ENCODE measurements at places on chromosomes 6 and 20.

DNA sequence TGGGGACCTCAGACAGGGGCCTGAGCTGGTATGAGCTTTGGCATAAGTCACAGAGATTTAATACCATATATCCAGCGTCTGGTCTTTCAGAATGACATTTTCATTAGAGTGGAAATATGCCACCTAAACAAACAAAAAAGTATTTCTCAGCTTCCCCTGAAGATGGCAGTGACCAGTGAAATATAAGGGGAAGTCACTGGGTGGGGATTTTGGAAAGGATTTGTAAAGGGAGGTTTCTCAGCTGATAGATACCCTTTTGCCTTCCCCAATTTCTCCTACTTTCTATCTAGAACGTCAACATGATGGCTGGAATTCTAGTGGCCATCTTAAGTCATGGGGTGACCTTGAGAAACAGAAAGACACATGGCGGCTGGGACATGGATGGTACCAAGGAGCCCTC, 137.7 kb upstream of the LRFN2 start:
- no peak for DNase-seq

- DNase-seq = no peak
Observed at GRCh38 chr20:20073801-20074371, 21.6 kb downstream of the CFAP61 start.

- no peak for DNase-seq
Observed at GRCh38 chr6:137647762-137648447, 153.7 kb upstream of the OLIG3 start.

- peak; percentile 17 for DNase-seq
Observed at GRCh38 chr6:72552938-72553337, 68.9 kb upstream of the KCNQ5 start.

DNA sequence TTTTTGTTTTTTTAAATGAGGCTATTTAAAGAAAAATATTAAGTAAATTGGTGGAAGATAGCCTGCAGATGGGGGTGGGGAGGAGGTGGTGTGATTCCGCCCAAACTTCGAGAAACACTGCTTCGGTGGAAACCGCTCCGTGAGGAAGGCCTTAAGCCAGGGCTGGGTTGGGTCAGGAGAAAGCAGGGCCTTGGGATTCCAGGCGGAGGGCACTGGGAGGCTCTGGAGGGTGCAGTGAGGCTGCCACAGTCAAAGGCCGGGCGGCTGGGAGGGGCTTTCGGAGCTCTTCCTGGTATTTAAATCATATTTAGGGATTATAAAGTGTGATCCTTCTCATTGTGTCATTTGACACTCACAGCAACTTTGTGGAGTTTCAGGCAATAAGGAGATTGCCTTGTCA, 22.2 kb upstream of the SCRT2 start:
- DNase-seq = no peak

- no peak for DNase-seq
Observed at GRCh38 chr6:68497927-68498326, 137.2 kb upstream of the ADGRB3 start.

DNA sequence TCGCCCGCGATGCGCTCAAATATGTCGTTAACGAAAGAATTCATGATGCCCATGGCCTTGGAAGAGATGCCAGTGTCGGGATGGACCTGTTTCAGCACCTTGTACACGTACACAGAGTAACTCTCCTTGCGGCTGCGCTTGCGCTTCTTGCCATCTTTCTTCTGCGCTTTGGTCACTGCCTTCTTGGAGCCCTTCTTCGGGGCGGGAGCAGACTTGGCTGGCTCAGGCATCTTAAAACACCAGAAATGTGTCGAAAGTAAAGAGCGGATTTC, 36.4 kb downstream of the HFE start:
- no peak for DNase-seq

- peak; percentile 67 for DNase-seq
Observed at GRCh38 chr20:24100370-24101011, 111.9 kb upstream of the GGTLC1 start.

DNA sequence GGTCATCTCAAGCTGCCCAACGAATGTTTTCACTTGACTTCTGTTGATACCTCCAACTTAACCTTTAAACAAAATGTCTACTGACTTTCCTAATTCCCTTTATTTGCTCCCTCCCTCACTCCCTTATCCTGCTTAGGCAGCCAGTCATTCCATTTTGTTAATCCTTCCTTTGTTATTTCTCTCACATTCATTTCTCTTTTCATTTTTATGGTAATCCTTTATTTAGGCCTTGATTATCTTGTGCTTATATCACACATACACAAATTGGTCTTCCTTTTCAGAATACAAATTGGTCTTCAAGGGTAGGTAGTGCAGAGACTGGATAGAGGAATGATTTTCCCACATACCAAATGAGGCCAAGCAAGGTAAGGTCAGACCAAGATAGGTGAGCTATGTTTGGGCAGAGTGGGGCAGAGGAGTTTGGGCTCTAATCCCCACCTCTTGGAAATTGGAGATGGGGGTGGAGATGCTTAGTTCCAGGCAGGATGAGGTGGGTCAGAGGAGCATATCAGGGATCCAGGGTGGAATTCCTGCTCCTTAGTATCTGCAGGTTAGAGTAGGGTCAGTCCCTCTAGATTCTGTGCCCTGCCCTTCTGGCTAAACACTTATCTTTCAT, 2.0 kb upstream of the SPACA1 start:
- DNase-seq = no peak

DNA sequence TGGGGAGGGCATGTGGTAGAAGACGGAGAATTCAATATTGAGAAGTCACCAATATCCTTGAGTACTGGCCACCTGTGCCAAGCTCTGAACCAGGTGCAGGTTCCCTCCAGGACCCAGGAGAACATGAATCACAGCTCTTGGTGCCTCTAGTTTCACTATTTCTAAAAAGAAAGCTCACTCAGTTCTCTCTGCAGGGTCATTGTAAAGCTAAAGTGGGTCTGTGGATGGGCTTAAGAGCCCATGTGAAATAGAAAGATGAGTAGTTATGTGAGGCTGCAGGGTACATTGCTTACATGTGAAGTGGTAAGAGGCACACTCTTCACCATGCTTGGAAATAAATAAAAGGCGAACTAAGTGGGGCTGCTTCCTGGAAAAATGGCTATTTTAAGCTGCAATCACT, 43.6 kb downstream of the ZNF831 start:
- DNase-seq = no peak

GRCh38 chr6:147559006-147559405, 50.5 kb downstream of the SAMD5 start:
- no peak for DNase-seq

GRCh38 chr6:40393641-40394040, 193.5 kb downstream of the LRFN2 start:
- DNase-seq = no peak

DNA sequence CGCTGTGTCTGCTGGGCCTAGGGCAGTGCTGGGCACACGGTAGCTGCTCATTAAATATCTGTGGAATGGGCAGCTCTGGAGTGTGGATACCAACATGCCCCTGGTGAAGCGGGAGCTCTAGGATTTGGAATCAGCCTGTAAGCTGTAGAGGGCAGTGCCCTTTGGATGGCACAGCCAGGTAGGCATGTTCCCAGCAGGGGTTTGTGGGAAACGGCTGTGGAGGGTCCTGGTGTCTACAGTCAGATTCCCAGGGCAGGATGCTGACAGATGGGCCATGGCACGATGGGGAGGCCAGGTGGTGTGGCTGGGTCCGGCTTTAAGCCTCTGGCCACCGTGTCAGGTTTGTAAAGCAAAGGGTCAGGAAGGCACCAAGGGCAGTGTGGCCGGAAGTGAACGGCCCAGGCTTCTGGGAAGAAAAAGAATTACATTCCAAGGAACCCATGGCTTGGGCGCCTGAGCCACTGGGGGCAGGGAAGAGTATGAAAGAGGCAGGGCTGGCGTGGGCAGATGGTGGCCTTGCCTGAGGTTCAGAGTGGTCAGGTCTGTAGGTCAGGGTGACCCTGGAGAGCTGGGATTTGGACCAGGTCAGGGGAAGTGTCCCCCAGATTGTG, 44.8 kb downstream of the UBE2V1 start:
- no peak for DNase-seq

DNA sequence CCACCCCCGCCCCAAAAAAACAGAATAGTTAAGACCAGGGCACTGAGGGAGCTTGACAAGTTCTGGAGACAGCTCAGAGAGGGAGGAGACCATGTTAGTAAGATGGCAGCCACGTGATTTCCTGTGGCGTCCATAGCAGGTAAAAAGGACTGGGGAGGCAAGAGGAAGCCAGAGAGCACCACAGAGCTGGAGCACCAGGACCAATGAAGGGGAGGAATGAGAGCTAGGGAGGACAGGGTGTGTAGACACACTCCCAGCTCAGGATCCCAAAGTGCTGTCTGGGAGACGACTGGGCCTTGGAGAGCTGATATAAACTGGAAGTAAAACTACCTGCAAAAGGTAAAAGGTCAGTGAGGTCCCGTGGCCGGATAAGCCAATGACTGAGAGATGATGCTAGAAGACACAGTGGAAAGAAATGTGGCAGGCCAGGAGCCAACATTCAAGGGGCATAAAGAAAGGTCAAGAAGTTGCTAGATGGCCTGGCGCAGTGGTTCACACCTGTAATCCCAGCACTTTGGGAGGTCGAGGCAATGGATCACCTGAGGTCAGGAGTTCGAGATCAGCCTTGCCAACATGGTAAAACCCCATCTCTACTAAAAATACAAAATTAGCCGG, 39.0 kb downstream of the SLC23A2 start:
- no peak for DNase-seq

- no peak for DNase-seq
Observed at GRCh38 chr6:133467231-133467981, 226.2 kb downstream of the EYA4 start.

GRCh38 chr20:56249244-56249955, 868 bp downstream of the MC3R start:
- DNase-seq = no peak

- DNase-seq = no peak
Observed at GRCh38 chr20:40016392-40016791, 672.6 kb downstream of the MAFB start.
